SHP77 treated with DMSO at 0.1 percent for 48 hours (cell line): ENCODE measurements at places on chromosomes 12 and 14.

GRCh38 chr14:64722842-64723447 is 18.7 kb downstream of the PLEKHG3 start:
- DNase-seq, result no peak

GRCh38 chr12:67533159-67533558 is 115.4 kb upstream of the DYRK2 start:
- no peak for DNase-seq

GRCh38 chr12:13979772-13980378 is 1.5 kb downstream of the GRIN2B start:
- no peak for DNase-seq

- DNase-seq, result no peak
Measured at GRCh38 chr14:34235643-34236300, 226.3 kb downstream of the SPTSSA start.

GRCh38 chr14:52263190-52263589 is 4.3 kb upstream of the PTGDR start:
- DNase-seq, result no peak

- DNase-seq, result no peak
Measured at GRCh38 chr12:80316222-80316621, 127.8 kb upstream of the PTPRQ start.

GRCh38 chr12:30286345-30286926 is 409.2 kb downstream of the IPO8 start:
- DNase-seq, result no peak

DNA sequence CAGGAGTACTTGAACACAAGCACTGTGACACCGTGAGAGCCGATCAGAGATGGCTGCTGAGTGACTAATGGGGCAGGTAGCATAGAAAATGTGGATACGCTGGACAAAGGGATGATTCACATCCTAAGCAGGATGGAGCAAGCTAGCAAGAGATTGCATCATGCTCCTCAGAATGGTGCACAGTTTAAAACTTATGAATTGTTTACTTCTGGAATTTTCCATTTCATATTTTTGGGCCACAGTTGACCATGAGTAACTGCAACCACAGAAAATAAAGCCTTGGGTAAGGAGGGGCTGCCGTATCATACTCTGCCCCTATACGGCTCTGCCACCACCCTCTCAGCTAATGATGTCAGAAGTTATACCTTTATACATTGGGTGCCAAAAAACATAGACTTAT is 23.3 kb upstream of the MARK3 start:
- no peak for DNase-seq

DNA sequence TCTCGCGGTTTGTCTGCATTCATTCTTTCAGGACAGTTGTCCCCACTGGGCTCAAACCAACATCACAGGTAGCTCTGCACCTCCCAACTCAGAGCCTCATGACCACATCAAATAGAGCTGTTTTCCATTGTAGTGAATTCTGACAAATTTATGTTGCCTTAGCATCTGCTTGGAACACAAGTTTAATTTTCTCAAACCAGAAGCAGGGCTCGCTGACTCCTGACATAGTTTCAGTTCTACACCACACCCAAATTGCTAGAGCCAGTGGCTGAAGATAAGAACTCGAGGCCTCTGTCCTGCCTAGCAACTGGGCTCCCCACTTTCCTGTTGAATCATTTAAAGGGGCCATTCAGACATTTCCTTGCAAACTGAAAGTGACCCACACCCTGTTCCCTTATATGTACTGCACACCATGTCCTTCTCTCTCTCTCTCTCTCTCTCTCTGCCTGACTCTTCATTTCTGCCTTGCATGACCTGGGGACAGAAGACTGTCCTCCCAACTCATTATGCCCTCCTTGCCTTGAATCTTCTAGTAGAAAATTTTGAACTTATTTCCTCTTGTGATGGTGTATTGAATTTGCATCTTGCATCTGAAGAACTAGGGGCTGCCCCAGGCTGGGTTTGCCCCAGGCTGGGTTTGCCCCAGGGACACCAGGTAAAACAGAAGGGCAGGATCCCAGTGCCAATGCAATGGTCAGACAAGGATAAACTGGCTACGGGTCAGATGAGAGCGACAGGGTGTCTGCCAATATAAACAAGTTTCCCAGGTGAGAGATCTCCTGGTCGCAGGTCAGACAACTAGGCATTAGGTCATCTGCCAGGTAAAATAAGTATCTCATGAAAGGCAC is 9.7 kb upstream of the WSCD2 start:
- DNase-seq, result no peak

- no peak for DNase-seq
Measured at GRCh38 chr12:22525426-22525825, 18.9 kb downstream of the C2CD5 start.

GRCh38 chr12:122399592-122400373 is 22.7 kb downstream of the CLIP1 start:
- peak; percentile 76 for DNase-seq

GRCh38 chr12:114968727-114969126 is 284.8 kb upstream of the TBX3 start:
- no peak for DNase-seq
